ENCODE measurements at places on chromosomes 7 and 10. TPM values are rescaled to one million over a fixed set of nuclear protein-coding genes. Genes with fewer than 3 reads are reported as not detected.

The RSBN1L gene
- polyA plus RNA-seq = 9.7 TPM

DNA sequence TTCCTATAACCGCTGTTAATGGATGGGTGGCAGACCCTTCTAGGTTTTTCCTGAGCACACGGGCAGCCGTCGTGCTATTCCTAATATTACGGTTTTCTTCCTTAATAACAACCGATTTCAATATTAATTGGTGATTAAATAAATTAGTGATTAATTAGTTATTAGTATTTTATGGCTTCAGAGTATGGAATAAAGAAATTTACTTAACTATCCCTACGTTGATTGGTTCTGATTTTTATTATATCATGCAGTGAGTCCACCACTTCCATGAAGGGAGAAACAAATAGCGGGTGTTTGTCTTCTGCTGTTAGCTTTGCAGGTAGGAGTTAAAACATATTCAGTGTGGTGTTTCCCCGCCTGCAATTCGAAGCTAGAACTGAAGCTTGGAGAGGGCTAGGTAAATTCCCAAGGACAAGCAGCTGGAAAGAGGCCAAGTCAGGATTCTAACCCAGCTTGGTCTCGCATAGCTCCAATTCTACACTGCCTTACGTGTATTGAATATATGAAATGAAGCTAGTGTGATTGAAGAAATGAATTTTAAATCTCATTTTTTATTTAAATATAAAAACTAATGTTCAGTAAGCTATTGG lies 928 bp upstream of the CSTF2T start:
- H3K27me3 ChIP-seq = no peaks in the 10 kb centered on the region
- peak overlapping the region; percentile 52 for H3K4me3 ChIP-seq
- peak; percentile 71 for DNase-seq
- peak overlapping the region; percentile 82 for H3K27ac ChIP-seq

DNA sequence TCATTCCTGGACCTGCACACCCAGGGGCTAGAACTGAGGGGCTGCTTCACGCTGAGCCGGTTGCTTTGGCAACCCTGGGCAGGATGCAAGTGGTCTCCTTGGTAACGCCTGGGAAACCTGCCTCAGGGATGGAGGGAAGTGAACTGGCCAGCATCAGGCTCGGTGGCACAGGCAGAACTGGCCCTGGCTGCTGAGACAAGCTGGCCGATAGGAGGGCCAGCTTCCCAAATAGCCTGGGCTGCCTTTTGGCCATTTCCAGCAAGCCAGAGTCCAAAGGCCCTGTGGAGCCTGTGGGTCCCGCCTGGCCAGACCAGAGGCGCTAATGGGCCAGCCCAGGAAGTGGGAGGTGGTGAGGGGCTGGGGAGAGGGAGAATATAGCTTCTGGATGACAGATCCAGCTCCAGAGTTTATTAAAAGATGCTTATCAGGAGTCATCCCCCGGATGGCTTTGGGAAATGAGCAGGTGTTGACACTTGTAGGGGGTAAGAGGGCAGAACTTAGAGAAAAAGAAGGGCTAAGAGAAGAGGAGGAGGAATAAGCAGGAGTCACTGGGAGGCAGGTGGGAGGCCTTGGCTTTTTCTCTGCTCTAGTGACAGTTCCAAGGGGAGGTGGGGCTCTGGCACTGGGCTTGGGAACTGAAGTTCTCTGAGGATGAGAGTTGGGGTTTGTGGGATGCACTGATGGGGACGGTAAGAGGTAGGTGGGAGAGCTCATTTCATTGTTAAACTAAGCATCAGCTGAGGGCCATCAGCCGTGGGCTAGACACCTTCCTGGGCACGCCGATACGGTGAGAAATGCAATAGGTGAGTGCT lies 9.6 kb downstream of the NEURL1 start:
- DNase-seq = peak; percentile 41
- H3K4me3 ChIP-seq = no peak overlapping the region
- peaks cover 9% of the 10 kb centered on the region for H3K4me1 ChIP-seq
- H3K27me3 ChIP-seq = no peaks in the 10 kb centered on the region

The C10orf67 gene
- polyA plus RNA-seq = 0.02 TPM

DNA sequence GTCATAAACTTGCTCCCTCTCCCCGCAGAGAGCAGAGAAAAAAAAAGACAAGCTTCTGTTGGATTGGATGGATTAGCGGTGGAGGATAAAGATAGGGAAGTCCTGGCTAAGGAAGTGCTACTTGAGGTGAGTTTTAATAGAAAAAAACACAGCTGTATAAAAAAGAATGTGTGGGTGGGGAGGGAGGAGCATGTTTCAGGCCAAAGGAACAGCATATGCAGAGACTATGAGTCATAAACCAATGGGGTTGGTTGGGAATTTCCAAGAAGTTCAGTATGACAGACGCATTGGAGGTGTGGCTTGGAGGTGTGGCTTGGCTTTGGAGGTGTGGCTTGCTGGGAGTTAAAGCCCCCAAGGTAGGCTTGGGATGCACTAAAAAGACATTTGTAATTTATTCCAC lies 103.0 kb upstream of the LSM8 start:
- no peak overlapping the region for H3K27ac ChIP-seq
- no peaks in the 10 kb centered on the region for H3K4me1 ChIP-seq
- no peaks in the 10 kb centered on the region for H3K27me3 ChIP-seq
- no peak for DNase-seq
- H3K36me3 ChIP-seq = no peaks in the 10 kb centered on the region

The LOXL4 gene
- polyA plus RNA-seq = 11.4 TPM

The CXCL12 gene
- polyA plus RNA-seq = 35.9 TPM

The ZNF212 gene
- polyA plus RNA-seq = 8.7 TPM

The TRA2A gene
- 55.6 TPM for polyA plus RNA-seq

DNA sequence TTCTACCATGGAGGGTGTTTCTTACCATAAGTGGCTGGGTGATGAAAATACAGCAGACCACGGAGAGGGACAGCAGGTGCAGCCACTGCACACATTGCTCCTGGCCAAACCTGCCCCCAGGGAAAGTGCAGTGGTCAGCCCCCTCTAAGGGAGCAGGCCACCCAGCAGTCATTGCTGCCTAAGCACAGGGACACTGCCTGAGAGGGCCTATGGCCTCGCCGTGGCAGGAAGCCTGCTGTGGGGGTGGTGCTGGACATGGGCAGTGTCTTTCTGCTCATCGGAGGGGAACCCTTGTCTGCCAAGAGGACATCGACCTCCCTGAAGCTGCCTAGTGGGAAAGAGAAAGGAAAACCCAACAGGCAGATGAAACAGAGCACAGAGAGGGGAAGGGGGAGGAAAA lies 118.3 kb downstream of the PKD1L1 start:
- H3K27me3 ChIP-seq = no peaks in the 10 kb centered on the region
- DNase-seq = no peak
- H3K36me3 ChIP-seq = no peaks in the 10 kb centered on the region
- no peak overlapping the region for H3K27ac ChIP-seq

- peak; percentile 62 for DNase-seq
- no peak overlapping the region for H3K4me3 ChIP-seq
- H3K27me3 ChIP-seq = no peaks in the 10 kb centered on the region
- no peaks in the 10 kb centered on the region for H3K36me3 ChIP-seq
These were observed 42.8 kb upstream of the GNA12 start for GRCh38 chr7:2886900-2887299.
